ENCODE measurements at places on chromosomes 1 and 21.

GRCh38 chr1:29984166-29984861 lies 739.1 kb downstream of the MATN1 start:
- no peak for DNase-seq

DNA sequence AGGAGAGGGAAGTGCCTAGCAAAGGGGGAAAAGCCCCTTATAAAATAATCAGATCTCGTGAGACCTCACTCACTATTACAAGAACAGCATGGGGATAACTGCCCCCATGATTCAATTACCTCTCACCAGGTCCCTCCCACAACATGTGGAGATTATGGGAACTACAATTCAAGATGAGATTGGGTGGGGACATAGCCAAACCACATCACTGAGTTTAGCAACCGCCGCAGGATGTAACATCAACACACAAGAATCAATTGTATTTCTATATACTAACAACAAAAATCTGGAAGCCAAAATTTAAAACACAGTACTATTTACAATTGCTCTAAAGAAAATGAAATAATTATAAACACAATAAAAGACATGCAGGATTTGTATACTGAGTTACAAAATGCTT lies 21.9 kb downstream of the DIRAS3 start:
- DNase-seq = no peak

GRCh38 chr1:38071312-38072256 lies 25.0 kb upstream of the POU3F1 start:
- no peak for DNase-seq

- no peak for DNase-seq
These were observed 24.0 kb downstream of the C1QB start for GRCh38 chr1:22676916-22677583.

- DNase-seq = no peak
These were observed 236.6 kb downstream of the HHAT start for GRCh38 chr1:210565306-210565705.

- DNase-seq = no peak
These were observed 337.7 kb upstream of the DUSP10 start for GRCh38 chr1:222079566-222079965.

DNA sequence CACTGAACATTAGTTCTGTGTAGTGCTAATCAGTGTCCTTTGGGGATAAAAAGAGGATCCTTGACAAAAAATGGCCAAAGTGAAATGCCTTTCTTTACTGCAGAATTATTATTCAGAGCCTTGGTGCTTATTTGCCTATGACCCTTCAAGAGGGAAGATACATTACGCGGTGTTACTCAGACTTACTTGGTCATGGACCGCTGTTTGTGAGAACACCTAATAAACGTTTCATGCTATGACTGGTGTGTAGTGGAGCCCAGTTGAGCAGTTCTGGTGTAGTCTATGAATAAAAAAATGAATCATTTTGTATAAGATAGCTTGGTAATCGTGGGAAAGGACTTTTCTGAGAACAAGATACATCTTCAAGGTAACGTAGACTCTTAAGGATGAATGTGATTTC lies 8.3 kb downstream of the NFYC start:
- no peak for DNase-seq

GRCh38 chr1:234397732-234398131 lies 24.5 kb downstream of the COA6 start:
- DNase-seq = no peak

DNA sequence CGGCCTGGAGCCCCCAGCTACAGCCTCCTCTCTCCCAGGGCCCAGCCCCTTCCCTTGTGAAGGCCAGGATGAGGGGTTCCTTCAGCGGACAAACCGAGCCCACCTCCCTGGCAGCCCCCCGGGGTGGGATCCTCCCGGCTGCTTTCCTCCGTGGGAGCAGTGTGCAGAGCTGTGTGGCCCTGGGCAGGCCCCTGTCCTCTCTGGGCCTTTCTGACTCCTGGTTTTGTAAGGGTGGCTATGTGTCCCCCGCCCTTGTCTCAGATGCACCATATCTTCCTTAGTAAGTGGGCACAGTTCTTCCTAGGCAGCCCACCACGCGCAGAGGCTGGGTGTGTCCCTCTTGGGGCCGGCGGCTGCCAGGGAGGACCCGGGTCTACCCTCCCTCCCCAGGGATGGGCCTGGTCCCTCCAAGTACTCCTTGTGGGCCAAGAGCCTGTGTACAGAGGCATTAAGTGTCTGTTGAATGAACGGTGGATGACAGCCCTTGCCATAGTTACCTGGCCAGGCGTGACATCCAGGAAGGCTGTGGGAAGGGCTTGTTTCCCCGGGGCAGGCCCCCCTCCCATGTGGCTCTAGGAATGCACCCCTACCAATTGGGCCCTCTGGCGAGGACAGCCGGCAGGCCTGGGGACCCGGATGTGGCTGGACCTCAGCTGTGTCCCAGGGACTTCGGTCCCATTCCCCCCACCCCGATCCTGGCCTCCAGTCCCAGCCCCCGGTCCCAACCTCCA lies 3.8 kb downstream of the SMIM1 start:
- DNase-seq = no peak

DNA sequence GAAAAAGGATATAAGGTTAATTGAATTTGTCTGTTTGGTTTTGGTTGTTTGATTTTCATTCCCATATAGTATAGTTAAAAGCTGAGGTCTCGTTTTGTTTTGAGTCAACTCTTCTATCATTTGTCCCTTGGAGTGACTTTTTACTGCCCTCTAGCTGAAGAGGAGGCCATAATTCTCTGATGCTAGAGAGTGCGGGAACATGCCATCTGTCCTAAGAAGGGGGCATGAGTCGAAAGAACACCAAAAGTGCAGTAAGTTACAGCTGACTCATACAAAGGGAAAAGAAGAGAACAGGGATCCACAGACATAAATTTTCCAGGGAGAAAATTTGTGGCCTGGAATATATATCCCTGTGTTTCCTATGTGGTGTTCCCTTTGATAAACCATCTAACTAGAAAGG lies 4.1 kb downstream of the KRTAP21-3 start:
- DNase-seq = no peak

GRCh38 chr1:207822124-207822601 lies 70.3 kb downstream of the CD46 start:
- DNase-seq = no peak

- DNase-seq = no peak
These were observed 54.9 kb downstream of the NVL start for GRCh38 chr1:224274970-224275626.

DNA sequence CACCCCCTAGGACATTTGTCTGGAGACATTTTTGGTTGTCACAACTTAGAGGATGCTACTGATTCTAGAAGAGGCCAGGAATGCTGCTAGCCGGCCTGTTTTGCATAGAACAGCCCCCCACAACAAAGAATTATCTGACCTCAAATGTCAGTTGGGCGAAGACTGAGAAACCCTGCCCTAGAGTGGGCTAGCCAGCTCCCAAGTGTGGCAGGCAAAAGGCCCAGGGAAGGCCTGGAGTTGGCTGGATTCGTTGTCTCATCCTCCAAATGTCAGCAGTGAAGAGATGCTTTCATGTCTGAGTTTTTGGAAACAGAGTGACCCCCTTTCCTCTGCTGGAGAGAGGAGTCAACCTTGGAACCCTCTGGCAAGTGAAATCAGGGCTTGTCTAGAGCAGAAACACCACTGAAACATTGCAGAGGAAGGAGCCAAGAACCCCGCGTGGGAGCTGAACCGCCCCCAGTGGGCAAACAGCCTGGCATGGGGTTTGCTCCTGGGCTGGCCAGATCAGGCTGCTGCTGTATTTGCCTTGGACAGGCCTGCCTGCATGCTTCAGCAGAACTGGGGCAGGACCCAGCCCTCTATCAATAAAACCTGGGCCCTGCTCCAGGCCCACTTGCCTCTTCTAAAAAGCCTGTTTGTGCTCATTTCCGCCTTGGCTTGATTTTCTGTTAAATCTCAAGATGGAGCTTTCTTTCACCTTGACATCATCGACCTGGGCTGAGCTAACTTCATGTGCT lies 32.9 kb downstream of the RASSF5 start:
- no peak for DNase-seq

DNA sequence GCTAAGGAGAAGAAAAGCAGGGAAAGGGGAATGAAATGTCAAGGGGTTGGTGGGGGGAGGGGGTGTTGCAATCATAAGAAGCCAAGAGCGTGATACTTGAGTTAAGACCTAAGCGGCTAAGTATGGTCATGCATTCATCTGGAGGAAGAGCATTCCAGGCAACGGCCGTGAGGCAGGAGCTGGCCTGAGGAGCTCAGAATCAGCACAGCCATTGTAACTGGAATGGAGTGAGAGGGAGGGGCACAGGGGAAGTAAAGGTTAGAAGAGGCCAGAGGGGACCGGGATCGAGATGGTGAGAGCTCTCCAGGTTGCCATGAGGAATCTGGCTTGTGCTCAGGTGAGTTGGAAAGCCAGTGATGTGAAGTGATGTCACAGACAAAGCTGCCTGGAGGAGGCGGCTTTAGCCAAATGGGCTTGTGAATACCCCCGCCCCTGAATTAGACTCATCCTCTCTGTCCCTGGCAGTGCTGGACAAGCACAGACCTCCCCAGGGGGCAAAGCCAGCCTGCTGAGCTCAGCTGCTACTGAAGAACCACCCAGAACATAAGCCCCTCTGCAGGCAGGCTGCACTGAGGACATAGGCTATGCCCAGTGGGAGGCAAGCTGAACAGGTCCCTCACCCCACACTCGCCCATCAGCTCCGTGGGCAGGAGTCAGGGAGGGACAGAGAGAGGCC lies 61.1 kb upstream of the LAPTM5 start:
- no peak for DNase-seq

GRCh38 chr1:178031856-178032320 lies 62.0 kb upstream of the RASAL2 start:
- DNase-seq = no peak

DNA sequence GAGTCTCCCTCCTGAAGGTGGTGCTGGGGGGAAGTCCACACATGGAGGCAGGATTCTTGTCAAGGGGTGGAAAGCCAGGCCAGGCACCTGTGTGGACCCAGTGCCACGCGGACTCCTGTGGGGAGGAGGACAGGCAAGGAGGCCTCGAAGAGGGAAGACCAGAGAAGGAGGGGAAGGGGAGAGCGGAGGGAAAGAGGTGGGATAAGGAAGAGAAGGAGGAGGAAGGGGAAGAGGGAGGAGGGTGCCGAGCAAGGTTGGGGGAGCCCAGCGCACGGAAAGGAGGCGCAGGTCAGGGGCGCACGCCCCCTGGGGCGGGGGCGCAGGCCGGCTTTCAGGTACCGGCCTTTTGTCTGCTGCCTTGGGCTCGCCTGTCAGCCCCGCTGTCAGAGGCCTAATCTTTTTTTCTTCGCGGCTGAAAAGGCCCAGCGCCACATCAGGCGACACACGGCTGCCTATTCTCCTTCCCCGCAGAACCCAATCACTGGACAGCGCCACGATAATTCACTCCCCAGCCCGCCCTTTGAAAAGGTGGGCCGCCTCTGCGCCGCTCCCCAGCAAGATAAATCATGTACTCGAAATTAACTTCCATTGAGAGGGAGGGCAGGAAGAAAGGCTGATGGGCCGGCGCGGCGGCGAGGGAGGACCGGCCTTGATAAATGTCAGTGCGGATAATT lies 42.5 kb downstream of the PRDM16 start:
- DNase-seq = no peak

DNA sequence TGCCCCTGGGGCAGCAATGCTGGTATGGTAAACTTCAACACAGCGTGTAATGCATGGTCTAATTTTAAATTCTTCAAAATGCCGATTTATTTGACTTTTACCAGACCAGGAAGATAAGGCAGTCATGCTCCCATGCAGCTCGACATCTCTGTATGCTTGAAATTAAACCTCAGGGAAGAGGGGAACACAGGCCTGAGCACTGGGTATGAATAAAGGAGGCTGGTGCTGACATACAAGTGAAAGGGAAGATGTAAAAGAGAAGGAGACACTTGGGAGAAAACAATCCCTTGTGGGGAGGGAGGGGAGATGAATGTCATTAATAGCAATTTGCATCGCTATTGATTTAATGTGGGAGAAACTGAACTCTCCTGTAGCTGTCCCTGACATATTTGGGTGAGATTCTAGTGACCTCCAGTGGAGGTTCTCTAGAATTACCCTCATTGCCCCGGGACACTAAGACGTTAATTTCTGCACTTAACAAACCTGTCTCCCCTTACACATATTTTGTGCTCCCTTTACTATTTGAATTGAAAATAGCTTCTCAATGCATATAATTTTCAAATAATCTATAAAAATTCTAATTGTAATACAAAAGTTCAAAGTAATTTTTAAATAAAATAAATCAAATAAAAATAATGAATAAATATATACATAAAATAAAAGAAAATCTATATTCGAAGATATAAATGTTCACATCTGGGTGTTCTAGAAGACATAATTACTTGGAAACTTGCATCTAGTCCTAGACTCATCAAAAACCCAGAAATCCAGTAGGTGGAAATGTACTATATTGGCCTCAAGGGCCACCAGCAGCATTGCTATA lies 283.1 kb downstream of the LMX1A start:
- no peak for DNase-seq

- DNase-seq = no peak
These were observed 17.1 kb downstream of the RNF220 start for GRCh38 chr1:44422161-44422560.

- no peak for DNase-seq
These were observed 148.4 kb downstream of the TLR5 start for GRCh38 chr1:222994511-222995235.

- no peak for DNase-seq
These were observed 125.3 kb downstream of the TRABD2B start for GRCh38 chr1:47871799-47872353.

DNA sequence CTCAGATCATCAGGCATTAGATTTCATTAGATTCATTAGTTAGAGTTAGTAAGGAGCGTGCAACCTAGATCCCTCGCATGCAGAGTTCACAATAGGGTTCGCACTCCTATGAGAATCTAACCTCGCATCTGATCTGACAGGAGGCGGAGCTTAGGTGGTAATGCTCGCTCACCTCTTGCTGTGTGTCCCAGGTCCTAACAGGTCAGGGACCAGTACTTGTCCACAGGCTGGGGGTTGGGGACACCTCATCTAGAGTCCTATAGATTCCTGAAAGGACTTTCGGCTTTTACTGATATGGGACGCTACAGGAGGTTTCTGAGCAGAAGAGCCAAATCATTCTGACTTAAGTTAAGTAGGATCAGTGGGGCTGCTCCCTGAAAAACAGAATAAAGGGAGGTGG lies 91.4 kb downstream of the AKT3 start:
- no peak for DNase-seq

GRCh38 chr1:9811239-9811966 lies 12.4 kb downstream of the CLSTN1 start:
- DNase-seq = no peak

- DNase-seq = no peak
These were observed 13.3 kb downstream of the PLPPR5 start for GRCh38 chr1:98991127-98992012.

- DNase-seq = peak; percentile 69
These were observed 2.1 kb downstream of the ARHGEF2 start for GRCh38 chr1:155976062-155976912.

- DNase-seq = peak; percentile 37
These were observed 1.6 kb upstream of the METTL25B start for GRCh38 chr1:156726549-156727226.

DNA sequence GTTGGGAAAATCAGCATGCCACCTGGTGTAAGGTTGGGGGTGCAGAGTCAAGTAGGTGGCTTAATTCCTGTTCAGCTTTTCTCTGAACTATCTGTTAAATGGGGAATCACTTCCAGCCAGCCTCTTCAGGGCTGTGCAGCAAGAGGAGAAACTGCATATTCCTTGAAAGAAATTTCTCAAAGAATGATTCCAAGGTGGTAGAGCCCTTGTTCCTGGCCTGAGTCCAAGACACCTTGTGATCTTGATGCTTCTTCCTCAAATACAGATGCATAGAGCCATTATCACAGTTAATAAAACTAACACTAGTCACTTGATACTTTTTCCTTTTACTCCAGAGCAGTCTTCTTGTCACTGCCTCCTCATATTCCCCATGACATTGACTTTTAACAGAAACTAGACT lies 5.2 kb downstream of the TXLNA start:
- DNase-seq = no peak
